Left lobe of liver (tissue), 2 donors: ENCODE measurements at places on chromosomes 5 and 9.

DNA sequence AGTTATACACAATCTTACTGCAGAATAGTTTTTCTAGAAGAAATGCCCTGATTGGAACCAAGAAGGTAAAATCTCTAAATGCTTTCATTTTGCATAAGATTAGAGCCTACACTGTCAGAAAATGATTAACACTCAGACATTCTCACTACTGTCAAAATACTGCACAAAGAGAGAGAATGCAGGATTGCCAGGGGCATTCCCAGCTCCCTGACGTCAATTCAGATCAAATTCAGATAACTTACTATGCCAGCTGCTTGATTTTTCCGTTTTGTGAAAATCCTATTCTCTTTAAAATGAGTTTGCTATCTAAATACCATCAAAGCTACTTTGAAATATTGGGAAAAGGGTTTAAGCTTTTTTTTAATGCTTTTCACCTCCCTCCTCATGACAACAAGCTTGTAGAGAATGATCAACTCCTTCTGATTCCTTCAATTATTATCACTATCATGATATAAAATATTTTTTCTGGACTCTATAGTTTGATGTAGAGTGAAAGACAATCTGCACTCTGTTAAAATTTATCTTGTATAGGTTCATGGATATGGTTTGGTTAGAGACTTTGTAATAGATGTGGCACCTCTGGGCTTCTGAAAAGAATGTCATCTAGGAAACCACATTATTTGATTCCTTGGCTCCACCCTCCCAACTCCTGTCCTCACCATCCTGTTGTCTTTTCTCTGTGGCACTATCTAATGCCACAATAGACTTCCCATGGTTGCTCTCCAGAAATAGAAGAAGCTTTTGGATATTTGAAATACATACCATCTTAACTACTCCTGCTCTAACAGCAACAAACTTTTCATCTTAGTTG lies 407.7 kb downstream of the PDE4D start:
- DNase-seq: no peak

DNA sequence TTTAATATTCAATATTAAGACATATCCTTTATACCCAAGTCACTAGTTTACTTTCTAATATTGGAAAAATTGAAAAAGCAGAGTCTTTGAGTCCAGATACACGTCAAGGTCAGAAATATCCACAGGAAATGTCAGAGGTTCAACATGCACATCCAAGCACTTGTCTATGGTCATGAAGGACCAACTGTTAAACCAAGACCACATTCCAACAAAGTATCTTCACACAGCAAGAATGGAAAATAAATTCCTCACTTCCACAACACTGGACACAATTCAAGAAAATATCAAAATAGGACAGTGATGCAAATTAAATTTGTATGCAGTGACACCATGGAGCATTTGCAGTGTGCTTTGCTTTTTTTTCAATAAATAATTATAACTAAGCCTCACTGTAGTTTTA lies 142.5 kb downstream of the GABRB2 start:
- no peak for DNase-seq

DNA sequence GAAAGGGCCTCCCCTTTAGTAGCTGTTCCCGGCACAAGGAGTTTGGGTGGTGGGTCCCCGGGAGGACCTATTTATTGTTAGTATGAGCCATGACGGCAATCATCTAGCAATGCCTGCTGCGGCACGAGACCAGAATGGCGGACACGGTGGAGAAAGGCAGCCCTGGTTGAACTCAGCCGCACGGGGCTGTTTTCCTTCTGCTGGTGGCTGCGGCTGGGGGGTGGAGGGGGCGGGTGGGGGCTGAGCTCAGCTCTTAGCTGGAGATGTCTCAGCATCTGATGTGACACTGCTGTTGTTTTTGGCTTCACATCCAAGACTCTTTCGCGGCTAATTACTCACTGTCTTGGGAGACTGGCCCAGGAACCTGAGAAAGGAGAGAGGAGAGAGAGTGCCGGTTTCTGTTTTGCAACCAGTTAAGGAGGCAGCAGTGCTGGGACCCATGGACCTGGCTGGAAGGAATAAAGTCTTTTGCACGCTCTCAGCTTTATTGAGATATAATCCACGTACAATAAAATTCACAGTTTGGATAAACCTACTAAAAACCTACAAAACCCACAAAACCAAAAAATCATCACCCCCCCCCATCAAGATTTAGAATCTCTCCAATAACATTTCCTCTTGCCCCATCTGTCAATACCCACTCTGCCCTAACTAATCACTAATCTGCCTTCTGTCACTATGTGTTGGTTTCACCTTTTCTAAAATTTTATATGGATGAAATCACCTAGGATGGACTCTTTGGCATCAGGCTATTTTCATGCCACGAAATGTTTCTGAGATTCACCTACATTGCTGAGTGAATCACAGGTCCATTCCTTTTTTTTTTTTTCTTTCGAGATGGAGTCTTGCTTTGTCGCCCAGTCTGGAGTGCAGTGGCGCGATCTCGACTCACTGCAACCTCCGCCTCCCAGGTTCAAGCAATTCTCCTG lies 81.8 kb upstream of the NEURL1B start:
- no peak for DNase-seq

DNA sequence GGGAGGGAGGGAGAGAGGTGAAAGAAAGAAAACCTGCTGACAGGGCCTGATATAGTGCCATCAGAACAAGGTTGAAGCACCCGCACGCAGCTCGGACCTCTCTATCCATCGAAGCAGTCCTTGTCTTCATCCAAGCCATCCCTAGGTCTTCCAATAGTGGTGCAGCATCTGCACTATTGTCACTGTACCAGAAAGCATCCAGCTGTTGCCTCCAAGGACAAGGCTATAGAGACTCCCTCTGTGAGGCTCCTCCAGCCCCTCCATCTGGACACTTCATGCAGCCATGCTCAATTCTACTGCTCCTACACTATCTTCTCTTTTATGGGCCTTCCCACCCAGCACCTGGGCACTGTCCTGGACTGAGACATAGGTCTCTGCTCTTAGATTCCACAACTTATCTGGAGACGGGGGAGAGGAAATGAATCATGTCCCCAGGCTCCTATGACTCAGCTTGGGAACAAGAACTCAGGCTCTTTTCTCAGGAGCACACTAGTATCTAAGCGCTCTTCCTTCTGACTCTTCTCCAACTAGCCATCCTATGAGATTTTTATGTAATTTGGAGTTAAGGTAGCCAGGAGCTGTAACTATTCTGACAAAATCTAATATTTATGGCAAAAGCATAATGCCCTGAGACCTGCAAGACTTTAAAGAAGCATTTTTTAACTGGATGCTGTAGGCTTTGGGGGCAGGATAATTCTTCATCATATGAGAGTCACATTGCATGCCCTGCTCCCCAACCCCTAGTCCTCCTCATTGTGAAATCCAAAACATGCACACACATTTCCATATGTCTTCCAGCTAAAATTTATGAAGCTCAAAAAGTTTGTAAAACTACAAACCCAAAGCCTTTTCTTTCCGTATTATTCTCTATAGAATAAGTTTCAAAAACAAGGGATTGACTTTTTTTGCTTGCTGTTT lies 446.8 kb downstream of the CCDC171 start:
- no peak for DNase-seq

DNA sequence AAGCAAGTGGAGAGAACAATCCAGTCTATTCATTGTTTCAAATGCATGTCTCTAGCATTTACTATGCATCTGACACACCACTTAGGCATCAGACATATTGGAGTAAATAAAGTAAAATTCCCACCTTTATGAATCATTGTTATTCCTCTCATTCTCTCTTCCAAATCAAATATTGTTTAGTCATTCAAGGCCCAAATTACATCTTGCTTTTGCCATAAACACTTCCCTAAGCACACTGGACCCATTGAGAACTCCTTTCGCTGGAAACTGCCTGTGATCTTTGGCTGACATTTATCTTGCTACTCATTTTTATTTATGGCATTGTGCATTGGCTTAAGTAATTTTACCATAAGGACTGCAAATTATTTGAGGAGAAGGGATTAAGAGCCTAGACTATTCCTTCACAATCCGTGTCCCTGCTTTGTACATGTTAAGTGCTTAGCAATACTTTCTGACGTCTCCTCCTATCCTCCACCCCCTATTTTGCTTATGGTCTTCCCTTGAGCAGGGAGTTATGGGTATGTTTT lies 7.4 kb downstream of the C5orf46 start:
- no peak for DNase-seq

- no peak for DNase-seq
Observed at GRCh38 chr5:156753846-156754245, 96.2 kb upstream of the PPP1R2B start.

- DNase-seq: no peak
Observed at GRCh38 chr5:102196481-102196880, 99.6 kb downstream of the SLCO4C1 start.

DNA sequence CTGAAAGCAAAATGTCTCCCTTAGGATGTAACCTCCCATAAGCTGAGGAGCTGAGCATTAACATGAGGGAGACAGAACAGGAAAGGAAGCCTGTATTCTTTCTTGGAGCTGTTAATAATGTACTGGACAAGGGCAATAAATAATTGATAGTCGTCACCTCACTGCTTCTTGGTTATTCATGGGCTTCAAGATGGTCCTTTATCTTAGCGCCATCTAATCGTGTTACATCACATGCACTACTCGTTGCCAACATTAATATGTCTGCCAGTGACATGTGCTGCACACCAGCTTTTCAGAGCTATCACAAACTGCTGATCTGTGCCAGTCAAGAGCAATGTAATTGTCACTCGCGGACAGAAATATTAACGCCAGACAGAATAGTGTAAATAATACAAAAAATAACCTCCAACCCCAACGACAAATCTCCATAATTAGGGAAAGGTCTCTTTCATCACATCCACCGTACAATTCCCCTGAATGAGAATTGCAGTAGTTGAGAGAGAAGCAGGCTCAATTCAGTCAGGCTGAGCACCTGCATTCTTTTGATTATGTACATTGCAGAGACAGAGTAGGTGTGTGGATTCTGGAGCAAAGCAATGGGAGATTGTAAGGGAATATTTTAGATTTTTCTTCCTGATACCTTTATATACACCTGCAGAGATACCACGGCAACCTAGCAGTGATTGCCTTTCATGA lies 267.1 kb downstream of the SPATA31D1 start:
- no peak for DNase-seq

- no peak for DNase-seq
Observed at GRCh38 chr9:33291031-33291397, 698 bp downstream of the NFX1 start.

GRCh38 chr5:884345-885126 lies 8.1 kb downstream of the BRD9 start:
- DNase-seq: no peak
